AG10803 (cell line): ENCODE measurements at places on chromosomes 3 and 15.
A peak's percentile ranks its signal among the peaks of the same experiment; 100 is the strongest.

DNA sequence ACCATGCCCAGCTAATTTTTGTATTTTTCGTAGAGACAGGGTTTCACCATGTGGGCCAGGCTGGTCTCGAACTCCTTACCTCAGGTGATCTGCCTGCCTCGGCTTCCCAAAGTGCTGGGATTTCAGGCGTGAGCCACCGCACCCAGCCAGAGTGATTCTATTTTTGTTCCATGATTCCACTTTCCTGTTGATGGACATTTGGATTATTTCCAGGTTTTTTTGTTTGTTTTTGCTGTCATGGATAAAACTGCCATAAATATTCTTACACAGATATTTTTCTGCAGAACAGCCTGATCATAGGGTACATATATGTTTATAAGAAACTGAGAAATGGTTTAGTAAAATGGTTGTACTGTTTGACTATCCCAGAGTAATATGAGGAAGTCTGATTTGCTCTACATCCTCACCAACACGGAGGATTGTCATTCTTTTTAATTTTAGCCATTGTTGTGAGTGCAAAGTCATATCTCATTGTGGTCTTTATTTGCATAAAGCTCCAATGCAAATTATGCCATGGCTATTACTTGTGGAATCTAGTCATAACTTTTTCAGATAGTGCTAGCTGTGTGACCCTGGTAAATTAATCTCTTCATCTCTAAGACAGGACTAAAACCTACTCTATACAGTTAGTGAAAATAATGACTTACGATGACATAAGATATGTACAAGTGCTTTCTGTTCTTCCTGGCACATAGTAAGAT lies 42.7 kb downstream of the MAP6D1 start:
- DNase-seq, result no peak

DNA sequence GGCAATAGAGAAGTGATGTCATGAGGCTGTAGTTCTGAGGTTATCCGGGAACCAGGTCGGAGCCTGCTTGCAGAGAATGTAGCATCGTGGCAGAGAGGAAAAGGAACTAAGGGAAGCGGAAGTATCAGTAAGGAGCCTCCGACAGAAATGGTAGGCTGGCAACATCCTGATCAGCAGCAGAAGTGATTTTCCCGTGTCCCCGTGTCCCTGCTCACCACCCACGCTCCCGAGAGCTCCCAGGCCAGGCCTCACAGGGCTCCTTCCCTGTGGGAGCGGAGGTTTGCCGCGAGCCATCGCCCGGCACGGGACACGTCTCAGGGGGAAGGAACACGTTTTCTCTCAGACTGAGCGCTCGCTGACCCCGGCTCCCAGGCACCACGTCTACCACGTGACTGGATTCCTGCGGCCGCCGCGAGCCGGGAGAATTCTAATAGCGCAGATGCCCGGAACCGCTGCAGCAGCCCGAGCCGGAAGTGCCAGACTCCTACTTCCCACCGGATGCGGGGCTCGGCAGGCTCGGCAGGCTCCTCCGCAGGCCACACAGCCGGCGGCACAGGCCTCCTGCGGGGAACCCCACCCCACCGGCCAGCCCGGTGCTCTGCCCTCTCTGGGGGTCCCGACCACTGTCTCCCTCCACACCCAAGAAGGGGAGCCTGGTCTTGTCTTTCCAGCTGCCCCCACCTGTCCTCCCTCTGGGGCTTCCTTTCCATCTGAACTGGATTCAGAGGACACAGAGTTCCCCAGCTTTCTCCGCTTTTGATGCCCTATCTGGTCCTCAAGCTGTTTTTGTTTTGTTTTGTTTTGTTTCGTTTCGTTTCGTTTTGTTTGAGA lies 99.3 kb downstream of the BDH1 start:
- DNase-seq, result peak; percentile 94

- no peak for DNase-seq
Observed at GRCh38 chr3:105764378-105765307, 104.2 kb downstream of the CBLB start.

GRCh38 chr3:137468446-137468845 lies 295.7 kb upstream of the SOX14 start:
- no peak for DNase-seq

DNA sequence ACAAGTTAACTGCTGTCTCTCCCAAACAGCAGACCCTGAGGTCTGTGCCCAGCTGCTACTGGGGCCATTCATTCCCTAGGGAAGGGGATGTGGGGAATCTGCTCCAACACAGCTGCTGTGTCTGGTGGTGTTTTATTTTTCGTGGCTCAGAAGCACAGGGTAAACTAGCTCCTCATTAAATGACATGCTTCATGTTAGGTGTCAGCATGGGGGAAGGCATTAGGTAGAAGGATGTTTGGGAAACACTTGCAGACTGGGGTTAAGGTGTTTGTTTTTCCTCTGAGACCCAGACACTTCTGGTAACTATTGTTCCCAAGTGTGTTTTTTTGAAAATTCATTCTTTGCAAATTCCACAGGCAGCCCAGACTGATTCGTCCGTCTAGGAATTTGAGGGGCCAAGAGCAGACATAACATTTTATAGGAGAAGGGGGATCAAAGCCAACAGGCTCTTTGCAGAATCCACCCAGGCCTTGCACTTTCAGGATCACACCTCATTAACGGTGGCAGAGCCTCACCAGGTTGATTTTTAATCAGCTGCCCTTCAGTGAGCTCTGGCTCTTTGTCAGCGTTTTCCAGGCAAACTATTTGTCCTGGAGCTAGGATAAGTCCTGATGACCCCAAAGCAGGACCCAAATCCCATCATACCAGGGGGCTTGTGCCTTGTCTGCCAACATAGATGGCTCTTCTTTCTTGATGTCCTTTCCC lies 65.4 kb upstream of the ITGA11 start:
- peak; percentile 83 for DNase-seq
